Ovary (tissue), 10 donors: ENCODE measurements at places on chromosomes 16 and 17. TPM values are rescaled to one million over a fixed set of nuclear protein-coding genes. Genes with fewer than 3 reads are reported as not detected.

GRCh38 chr16:58125781-58126335, 3.3 kb downstream of the CFAP20 start:
- no peaks in the 10 kb centered on the region for H3K36me3 ChIP-seq
- no peak overlapping the region for H3K4me3 ChIP-seq
- no peak overlapping the region for H3K27ac ChIP-seq
- no peaks in the 10 kb centered on the region for H3K27me3 ChIP-seq
- peaks cover 25% of the 10 kb centered on the region for H3K4me1 ChIP-seq

DNA sequence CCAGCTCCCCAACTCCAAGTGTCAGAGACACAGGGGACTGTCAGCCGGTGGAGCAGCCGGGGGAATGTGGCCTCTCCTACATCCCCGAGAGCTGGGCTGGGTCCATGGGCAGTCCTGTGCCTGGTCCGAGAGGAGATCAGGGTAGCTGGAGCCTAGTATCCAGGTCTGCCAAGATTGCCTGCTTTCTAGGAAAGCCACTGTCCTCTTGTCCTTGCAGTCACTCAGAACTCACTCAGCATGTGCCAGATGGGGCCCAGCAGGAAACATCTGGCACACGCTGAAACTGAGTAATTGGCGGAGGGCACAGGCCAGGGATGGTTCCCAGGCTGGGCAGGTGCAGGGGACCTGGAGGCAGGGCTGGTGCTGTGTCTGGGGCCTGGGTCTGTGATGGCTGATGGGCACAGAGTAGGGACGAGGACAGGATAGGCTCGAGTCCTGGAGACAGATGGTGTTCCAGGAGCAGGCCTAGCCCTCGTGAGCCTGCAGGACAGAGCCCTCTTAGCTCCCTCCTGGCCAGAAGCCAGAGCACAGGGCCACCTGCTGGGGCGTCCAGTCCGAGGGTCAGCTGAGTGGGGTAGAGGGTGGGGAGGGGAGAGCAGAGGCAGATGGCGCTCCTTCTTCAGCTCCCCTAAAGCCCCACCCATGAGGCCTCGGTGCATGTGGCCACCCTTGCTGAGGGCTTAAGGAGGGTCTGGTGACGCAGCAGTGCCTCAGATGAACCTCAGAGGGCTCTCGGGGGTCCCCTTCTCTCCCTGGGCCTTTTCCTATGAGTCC, 31.1 kb downstream of the ADCY7 start:
- H3K4me3 ChIP-seq: no peak overlapping the region
- H3K36me3 ChIP-seq: no peaks in the 10 kb centered on the region
- H3K27ac ChIP-seq: no peak overlapping the region

DNA sequence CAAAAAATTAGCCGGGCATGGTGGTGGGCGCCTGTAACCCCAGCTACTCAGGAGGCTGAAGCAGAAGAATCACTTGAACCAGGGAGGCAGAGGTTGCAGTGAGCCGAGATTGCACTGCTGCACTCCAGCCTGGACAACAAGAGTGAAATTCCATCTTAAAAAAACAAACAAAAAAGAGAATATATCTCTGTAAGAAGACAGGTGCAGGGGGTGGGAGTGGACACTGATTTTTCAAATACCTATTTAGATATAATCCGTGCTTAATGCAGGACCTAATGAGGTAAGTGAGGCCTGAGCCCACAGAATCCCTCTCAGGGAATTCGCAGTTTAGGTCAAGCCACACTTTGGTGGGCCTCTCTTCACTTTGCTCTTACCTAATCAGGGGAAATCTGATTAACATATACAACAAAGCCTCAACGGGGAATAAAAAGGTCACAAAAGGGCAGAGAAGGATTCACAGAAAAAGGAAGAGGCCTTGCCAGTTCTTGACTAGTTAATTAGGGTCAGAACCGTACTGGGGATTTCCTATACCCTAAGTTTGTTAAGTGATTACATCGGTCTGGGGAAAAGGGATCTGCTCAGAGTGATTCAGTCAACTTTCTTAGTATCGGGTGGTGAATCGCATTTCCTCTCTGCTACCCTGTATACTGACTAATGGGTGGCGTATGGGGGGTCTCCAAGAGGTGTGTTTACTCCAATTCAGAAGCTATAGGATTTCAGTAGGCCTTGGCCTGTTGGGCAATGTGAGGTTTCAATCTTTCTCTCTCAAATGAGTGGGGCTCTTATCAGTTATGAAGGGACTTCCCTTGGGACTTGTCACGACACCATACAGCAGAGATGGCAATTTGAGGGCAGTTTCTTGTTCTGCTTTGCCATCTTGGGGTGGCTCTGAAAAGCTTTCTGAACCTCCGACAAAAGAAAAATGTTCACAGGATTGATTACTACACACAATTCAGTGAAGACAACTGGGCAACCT, 1.9 kb upstream of the NFAT5 start:
- DNase-seq: no peak
- no peak overlapping the region for H3K27ac ChIP-seq
- H3K27me3 ChIP-seq: no peaks in the 10 kb centered on the region
- H3K36me3 ChIP-seq: no peaks in the 10 kb centered on the region
- peaks cover 6% of the 10 kb centered on the region for H3K4me1 ChIP-seq

DNA sequence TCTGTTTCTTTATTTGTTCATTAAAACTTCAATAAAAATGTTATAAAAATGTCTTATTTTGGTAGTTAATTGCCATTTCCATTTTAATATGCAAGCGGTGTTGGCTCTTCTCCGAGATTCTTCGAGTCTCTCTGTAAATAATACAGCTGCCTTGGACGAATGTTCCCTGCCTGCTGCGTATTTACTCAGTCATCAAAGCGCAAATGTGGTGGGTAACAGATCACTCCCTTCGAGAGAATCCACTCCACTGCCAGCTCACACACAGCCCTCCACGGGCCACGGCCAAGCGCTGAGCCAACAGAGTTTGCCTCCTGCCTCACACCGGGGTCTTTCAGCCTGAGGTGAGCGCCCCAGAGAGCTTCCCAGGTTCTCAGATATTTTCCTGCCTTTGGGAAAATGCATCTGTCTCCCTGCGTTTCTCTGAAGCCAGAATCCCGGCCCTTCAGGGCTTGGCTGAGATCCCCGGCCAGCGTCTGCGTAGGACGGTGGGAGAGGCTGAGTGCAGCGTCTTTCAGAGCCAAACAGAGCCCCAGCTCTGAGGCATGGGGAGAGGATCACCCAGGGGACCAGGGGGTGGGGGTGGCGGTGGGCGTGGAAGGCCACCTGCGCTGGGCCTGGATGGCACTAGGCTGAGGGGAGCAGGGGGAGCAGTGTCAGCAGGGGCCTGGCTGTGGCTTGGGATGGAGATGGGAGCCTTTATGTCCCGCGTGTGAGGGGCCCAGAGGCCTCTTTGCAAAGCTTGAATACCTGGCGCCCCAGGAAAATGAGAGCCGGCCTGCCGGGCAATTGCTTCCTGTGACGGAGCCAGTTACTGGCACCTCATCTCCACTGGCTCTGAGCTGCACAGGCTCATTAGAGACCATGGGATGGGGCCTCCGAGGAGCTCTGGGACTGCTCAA, 248.7 kb downstream of the RBFOX3 start:
- H3K4me3 ChIP-seq: no peak overlapping the region
- no peak for DNase-seq
- H3K27me3 ChIP-seq: no peaks in the 10 kb centered on the region

GRCh38 chr17:72955391-72956140, 136.9 kb downstream of the SLC39A11 start:
- no peak for DNase-seq
- no peak overlapping the region for H3K27ac ChIP-seq
- H3K4me3 ChIP-seq: no peak overlapping the region
- H3K4me1 ChIP-seq: no peaks in the 10 kb centered on the region
- no peaks in the 10 kb centered on the region for H3K36me3 ChIP-seq

GRCh38 chr17:28475151-28475900, 1.9 kb downstream of the SLC13A2 start:
- no peaks in the 10 kb centered on the region for H3K27me3 ChIP-seq
- no peaks in the 10 kb centered on the region for H3K4me1 ChIP-seq
- H3K36me3 ChIP-seq: no peaks in the 10 kb centered on the region

GRCh38 chr16:27841911-27842310, 221.6 kb downstream of the GSG1L start:
- DNase-seq: no peak
- no peaks in the 10 kb centered on the region for H3K4me1 ChIP-seq
- no peak overlapping the region for H3K27ac ChIP-seq
- no peak overlapping the region for H3K4me3 ChIP-seq
- no peaks in the 10 kb centered on the region for H3K36me3 ChIP-seq

DNA sequence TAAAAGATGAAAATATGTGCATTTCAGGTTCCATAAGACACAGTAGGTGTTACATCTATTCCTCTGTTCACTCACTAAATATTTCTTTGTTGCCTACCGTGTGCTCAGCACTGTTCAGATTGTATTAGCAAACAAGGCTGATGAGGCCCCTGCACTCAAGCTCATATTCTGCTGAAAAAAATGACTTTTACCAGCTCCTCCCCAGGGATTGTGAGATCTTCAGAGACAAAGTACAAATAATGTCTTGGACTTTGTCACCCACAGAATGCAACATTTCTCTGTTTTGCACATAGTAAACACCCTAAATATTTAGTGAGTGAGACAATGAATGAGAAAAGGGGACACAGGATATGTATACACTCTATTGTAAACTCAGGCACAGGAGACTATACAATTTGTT, 21.9 kb upstream of the MYOCD start:
- H3K27me3 ChIP-seq: no peaks in the 10 kb centered on the region
- DNase-seq: no peak
- H3K4me1 ChIP-seq: peaks cover 2% of the 10 kb centered on the region
- no peaks in the 10 kb centered on the region for H3K36me3 ChIP-seq
- no peak overlapping the region for H3K27ac ChIP-seq

DNA sequence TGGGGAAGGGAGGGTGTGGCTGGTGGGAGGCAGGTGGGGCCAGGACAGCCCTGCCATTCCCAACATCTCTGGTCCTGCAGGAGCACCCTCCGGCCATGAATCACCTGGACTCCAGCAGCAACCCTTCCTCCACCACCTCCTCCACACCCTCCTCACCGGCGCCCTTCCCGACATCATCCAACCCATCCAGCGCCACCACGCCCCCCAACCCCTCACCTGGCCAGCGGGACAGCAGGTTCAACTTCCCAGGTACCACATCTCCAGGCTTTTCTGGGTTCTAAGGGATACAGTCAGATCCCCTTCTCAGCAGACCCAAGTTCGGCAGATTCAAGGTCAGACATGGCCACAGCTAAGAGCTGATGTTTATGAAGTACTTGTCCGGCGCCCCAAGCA, 33.8 kb upstream of the LGALS9 start:
- no peak overlapping the region for H3K27ac ChIP-seq

- H3K27me3 ChIP-seq: no peaks in the 10 kb centered on the region
- H3K36me3 ChIP-seq: no peaks in the 10 kb centered on the region
- H3K4me1 ChIP-seq: no peaks in the 10 kb centered on the region
Measured at GRCh38 chr17:15117239-15117638, 147.9 kb downstream of the PMP22 start.

DNA sequence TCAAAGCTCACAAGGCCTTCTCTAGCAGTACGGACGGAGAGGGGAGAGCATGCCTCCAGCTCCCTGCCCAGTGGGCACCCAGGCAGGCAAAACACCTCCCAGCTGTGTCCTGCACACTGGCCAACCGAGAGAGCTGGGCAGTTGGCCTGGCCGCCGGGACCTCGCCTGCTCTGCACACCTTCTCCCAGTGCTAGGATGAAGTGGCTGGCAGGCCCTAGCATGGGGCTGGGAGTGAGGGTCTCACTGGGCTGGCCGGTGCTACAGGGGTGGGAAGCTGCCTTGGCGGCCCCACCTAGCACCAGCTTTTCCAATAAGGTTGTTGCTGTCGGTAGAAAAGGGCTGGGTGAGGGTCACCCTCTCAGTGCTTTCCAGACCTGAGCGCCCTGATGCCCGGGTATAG, 60.2 kb downstream of the SDK2 start:
- no peak overlapping the region for H3K27ac ChIP-seq
- no peak for DNase-seq
- H3K4me1 ChIP-seq: no peaks in the 10 kb centered on the region
- H3K36me3 ChIP-seq: no peaks in the 10 kb centered on the region
- no peaks in the 10 kb centered on the region for H3K27me3 ChIP-seq

DNA sequence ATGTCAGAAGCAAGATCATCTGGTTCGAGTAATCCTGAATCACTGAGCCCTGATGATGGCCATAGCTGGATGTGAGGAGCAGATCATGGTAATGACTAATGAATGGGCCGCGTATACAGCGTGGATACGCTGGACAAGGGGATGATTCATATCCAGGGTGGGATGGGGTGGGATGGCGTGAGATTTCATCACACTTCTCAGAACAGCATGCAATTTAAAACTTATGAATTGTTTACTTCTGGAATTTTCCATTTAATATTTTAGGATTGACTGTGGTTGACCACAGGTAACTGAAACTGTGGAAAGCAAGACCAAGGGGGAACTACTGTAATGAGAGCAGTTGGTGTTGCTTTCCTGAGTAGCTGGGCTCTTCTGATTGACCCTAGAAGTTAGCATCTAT, 225.5 kb downstream of the STX8 start:
- H3K4me3 ChIP-seq: no peak overlapping the region
- no peaks in the 10 kb centered on the region for H3K36me3 ChIP-seq
- DNase-seq: no peak
- no peaks in the 10 kb centered on the region for H3K27me3 ChIP-seq
- H3K27ac ChIP-seq: no peak overlapping the region
- H3K4me1 ChIP-seq: no peaks in the 10 kb centered on the region

GRCh38 chr17:80169784-80170500, at the start of gene CARD14:
TSS of gene CARD14 (plus strand) at chr17:80170030. CDS start at chr17:80181439, 11,409 bp downstream.
- no peaks in the 10 kb centered on the region for H3K4me1 ChIP-seq
- no peak within 1 kb of the TSS for H3K4me3 ChIP-seq
- H3K27ac ChIP-seq: no peak within 1 kb of the TSS
- DNase-seq: no peak

GRCh38 chr17:43741636-43742035, 17.0 kb downstream of the SOST start:
- H3K36me3 ChIP-seq: no peaks in the 10 kb centered on the region
- H3K27ac ChIP-seq: no peak overlapping the region

DNA sequence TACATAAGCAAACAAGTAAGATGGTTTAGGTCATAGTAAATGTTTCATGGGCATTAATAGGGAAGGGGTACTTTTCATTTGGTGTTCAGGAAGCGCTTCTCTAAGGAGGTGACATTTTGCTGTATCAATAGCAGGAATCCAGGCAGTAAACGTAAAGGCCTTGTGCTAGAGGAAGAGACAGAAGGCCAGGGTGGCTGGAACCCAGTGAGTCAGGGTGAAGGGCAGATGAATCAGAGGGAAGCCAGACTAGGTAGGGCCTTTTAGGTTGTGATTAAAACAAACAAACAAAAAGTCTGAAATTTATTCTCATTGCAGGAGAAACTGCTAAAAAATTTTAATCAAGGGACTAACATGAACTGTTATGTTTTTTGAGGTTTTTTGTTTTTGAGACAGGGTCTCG, 6.5 kb downstream of the BMERB1 start:
- no peaks in the 10 kb centered on the region for H3K27me3 ChIP-seq
- H3K4me3 ChIP-seq: no peak overlapping the region
- H3K27ac ChIP-seq: no peak overlapping the region
- no peak for DNase-seq

- DNase-seq: no peak
- no peaks in the 10 kb centered on the region for H3K36me3 ChIP-seq
- no peaks in the 10 kb centered on the region for H3K27me3 ChIP-seq
- no peak overlapping the region for H3K4me3 ChIP-seq
- H3K4me1 ChIP-seq: no peaks in the 10 kb centered on the region
- H3K27ac ChIP-seq: no peak overlapping the region
Measured at GRCh38 chr17:51947160-51947735, 211.3 kb downstream of the CA10 start.

Gene TBX4
- not detected for total RNA-seq

Gene SHISA9
- total RNA-seq: 0.03 TPM

Gene HIGD1B
- 2.5 TPM for total RNA-seq

Gene HOXB1
- total RNA-seq: not detected

Gene CACNG5
- not detected for total RNA-seq

Gene TBX6
- 0.74 TPM for total RNA-seq

Gene GFOD2
- 15.8 TPM for total RNA-seq

Gene PRSS27
- total RNA-seq: 0.92 TPM

Gene PRSS53
- 1.1 TPM for total RNA-seq
